Kidney (tissue), 22 donors: ENCODE measurements at places on chromosomes 1 and 21.

DNA sequence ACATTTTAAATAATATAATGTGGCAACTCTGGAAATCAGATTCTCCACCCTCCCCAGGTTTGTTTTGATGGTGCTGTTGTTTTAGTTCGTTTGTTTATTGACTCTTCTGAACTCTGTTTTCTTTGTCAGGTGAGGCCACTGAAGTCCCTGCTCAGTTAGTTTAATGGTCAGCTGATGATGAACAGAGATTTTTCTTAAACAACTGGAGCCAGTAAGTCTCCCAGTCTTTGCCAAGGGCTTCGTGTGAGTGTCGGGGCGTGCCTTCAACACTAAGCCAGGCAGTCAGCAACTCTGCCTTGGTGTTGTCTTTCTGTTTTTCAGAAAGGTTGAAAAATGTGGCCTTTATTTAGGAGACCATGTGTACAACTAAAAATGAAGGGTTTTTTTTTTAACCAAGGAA, 58.9 kb downstream of the TEX35 start:
- no peaks in the 10 kb centered on the region for H3K4me1 ChIP-seq
- no peaks in the 10 kb centered on the region for H3K27me3 ChIP-seq
- H3K4me3 ChIP-seq = no peak overlapping the region
- no peaks in the 10 kb centered on the region for H3K36me3 ChIP-seq
- DNase-seq = no peak

DNA sequence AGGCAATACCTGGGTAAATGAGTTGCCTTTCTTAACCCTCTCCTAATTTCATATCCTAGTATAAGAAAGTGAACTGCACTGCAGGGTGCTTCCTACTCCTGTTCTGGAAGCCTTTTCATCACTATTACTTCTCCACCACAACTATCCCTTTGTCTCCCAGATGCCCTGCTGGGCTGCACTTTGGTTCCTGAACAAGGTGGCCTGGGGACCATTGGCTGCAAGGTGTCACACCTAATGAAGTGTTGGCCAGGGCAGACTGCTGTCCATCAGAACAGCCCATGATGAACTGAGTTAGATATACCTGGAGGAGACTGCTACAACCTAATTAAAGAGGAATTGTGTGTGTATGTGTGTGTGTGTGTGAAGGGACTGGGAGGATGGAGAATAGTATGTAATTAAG, 1.9 kb upstream of the KLHDC8A start:
- no peak overlapping the region for H3K27ac ChIP-seq
- H3K4me3 ChIP-seq = no peak overlapping the region
- no peak for DNase-seq
- H3K4me1 ChIP-seq = peaks cover 2% of the 10 kb centered on the region
- H3K27me3 ChIP-seq = no peaks in the 10 kb centered on the region

DNA sequence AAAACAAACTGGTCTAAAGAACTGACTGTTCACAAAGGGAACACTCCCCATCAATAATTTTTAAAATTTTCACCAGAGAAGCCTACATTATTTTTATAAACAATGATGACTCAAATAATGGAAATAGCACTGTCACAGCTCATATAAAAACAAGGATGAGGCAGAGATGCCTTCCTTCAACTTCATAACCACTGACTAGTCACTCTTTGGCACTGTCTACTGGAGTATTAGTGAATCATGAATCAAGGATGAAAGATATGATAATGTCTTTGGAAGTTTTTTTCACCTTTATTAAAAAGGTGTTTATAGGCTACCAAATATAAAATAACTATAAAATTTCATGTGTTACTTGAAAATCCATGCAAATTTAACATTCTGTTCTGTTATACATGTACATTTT, 316.9 kb downstream of the VAV3 start:
- H3K36me3 ChIP-seq = no peaks in the 10 kb centered on the region
- H3K4me3 ChIP-seq = no peak overlapping the region
- DNase-seq = no peak
- no peaks in the 10 kb centered on the region for H3K27me3 ChIP-seq
- H3K4me1 ChIP-seq = peaks cover 32% of the 10 kb centered on the region

DNA sequence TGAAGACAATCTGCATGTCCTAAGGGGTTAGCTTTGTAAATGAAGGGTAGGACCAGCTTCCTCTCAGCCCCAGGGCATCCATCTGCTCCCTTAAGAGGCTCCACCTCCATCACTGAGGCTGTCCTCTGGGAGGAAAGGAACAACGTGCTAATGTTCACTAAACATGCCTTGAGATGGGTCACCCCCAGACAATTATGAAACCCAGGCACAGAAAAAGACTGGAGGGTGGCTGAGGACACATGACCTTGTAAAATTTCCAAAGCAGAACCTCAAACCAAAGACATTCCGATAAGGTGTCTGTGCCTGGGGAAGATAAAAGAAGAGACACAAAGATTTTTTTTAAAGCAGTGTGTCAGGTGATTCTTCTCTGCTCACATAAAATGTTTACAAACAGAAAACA, 37.6 kb upstream of the ZNF124 start:
- no peaks in the 10 kb centered on the region for H3K4me1 ChIP-seq
- H3K27ac ChIP-seq = no peak overlapping the region
- no peaks in the 10 kb centered on the region for H3K36me3 ChIP-seq
- no peaks in the 10 kb centered on the region for H3K27me3 ChIP-seq
